GM04503 (cell line): ENCODE measurements at places on chromosomes 3 and 15.

DNA sequence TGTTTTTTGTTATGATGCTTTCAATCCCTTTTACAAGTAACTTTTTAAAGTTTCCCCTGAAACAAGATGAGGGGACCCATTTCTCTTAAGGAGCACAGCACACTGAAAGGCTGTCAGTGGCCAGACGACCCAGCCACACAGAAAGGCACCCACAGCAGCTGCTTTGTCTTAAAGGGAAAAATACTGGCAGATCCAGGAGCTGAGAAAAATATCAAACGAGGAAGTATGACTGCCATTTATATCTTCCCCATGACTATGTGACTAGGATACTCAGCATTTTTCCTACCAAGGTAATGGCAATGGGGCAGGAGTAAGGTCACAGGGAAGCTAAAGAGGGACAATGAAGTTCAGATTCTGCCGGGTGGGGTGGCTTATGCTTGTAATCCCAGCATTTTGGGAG is 15.9 kb downstream of the ABCC5 start:
- no peak for DNase-seq

- DNase-seq: no peak
These were observed 413.9 kb upstream of the MDFIC2 start for GRCh38 chr3:70726096-70726938.

GRCh38 chr15:40255033-40255432 is 16.2 kb downstream of the PAK6 start:
- no peak for DNase-seq

- DNase-seq: no peak
These were observed 10.7 kb downstream of the IGF1R start for GRCh38 chr15:98658831-98659699.

DNA sequence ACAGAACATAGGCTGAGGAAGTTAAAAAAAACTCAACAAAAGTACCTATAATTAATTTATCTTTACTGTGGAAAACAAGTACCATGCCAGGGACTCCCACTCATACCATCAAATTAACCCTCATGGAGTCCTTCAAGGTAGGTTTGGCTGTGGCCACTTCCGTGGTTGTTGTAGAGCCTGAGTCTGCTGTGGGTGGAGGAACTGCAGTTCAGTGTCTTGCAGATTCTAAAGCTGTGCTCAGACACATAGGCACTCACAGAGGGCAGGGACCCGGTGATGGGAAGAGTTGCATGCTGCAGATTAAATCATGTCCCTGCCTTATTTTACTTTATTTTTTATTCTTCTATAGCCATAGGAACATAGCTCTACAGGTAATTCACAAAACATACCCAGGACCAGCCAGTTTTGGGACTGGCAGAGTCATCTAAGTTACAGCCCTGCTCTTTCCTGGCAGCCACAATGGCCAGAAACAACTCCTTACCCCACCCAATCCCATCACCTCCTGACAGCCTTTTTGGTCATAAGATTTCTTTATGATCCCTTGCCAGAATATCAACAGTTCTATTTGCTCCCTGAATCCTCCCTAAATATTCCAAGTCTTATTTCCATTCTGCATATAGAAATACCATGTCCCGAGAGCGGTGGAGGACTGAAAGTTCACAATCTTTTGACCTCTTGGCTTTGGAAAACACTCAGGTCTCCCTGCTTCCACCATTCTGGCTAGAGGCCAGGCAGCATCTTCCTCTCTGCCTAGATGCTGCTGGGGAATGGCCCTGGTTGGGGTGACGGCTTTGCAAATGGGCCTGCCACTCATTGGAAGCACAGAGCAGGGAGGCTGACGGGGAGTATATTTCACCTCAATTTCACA is 193.7 kb downstream of the CHST2 start:
- no peak for DNase-seq

- DNase-seq: no peak
These were observed 48.5 kb upstream of the TNIK start for GRCh38 chr3:171508676-171509075.

DNA sequence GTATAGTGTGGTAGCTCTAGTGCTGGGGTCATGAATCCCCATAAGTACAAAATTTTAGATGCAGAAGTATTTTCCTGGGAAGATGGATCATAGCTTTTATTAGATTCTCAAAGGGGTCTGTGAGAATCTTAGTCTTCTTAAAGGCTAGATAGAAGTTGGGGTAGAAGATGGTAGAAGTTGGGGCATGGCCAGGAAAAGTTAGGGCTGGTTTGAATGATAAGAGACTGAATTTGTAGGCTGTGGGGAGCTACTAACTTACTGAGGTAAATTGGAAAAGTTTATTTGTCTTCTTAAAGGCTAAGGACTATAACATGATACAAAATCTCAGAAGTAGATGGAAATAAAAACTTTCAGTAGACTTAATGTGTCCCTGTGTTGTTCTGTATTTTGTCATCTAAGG is 1.6 kb upstream of the UBE2Q2 start:
- DNase-seq: no peak

GRCh38 chr15:99507504-99508310 is 58.1 kb upstream of the MEF2A start:
- no peak for DNase-seq

GRCh38 chr3:133992951-133993620 is 36.6 kb downstream of the SLCO2A1 start:
- no peak for DNase-seq

- no peak for DNase-seq
These were observed 155.4 kb downstream of the CACNA1D start for GRCh38 chr3:53649816-53650215.

- DNase-seq: peak; percentile 71
These were observed 4.1 kb downstream of the LRCH3 start for GRCh38 chr3:197795200-197795599.
